NCI-H524 treated with DMSO at 0.1 percent for 48 hours (cell line): ENCODE measurements at places on chromosomes 13 and 19.

DNA sequence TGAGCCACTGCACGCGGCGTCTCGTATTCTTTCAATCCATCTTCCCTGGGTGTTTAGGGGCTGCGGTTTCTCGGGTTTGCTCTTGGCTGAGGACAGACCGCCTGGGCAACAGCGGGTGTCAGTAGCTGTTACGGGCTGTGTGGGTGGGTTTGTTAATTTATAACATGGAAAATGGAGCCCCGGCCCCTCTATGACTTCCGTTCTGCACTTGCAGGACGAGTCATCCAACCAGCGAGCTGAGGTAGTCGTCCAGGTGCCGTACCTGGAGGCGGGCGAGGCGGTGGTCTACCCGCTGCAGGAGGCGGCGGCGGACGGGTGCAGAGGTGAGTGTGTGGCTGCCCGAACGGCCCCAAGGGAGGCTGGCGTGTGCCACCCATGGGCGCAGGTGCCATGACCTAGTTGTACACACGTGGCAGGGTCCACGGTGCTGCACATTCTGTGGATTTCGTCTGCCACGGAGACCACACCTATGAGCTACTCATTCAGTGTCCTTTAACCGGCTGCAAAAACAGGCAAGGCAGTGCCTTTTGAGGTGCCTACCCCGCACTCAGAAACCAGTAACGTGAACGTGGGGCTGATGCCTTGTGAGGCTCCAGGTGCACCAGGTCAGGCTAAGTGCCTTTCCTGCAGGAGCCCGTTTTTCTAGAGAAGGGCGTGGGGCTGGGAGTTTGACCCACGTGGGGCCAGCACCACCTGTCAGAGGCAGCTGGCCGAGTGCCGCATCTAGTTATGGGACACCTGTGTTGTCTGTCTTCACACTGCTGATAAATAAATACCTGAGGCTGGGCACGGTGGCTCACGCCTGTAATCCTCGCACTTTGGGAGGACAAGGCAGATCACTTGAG is 10.9 kb downstream of the POLR2E start:
- DNase-seq: no peak

DNA sequence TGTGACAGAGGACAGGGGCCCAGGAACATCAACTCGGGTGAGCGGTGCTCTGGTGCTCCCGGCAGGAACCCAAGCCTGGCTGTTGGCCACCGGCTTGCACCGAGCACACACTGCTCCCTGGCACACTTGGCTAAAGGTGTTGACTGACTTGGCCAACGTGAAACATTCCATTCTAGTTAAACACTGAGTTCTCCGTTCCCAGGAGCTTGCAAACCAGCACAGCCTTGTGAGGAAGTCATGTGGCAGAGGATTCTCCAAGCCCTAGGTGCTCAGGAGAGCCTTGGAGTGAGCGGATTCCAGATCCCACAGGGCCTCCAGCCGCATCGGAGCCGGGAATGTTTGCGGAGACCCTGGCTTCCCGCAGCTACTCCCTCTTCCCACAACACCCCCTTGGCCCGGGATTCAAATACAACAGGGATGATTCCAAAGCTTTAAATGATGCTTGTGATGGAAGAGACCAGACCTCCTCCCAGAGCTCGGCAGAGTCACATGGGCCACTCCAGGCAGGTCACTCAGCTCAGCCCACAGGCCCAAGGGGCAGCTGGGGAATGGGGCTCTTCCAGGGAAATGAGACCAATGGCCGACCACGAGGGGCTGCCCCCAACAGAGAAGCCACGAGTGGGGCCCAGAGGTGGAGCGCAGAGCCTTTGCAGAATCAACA is 2.9 kb downstream of the C13orf46 start:
- DNase-seq: no peak

GRCh38 chr13:23656637-23657371 is 86.6 kb downstream of the TNFRSF19 start:
- DNase-seq: peak; percentile 98

GRCh38 chr19:50007947-50008346 is 17.2 kb downstream of the VRK3 start:
- no peak for DNase-seq

DNA sequence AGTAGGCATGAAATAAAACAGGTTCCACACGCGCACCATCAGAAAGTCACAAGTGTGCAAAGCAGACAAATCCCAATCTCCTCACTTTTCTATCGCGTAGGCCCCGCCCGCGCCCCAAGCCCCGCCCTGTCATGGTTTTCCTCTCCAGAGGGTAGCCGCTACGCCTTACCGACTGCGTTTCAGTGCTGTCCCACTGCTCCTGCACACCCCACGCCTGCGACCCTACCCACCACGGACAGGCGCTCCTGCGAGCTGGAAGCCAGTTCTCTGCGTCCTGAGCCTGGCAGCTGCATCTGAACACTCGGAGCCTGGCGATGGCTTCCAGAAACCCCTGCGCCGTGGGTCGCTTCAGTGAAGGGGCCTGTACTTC is 379 bp upstream of the ZNF470 start:
- DNase-seq: no peak

- DNase-seq: no peak
Observed at GRCh38 chr19:47032171-47032811, 12.7 kb downstream of the NPAS1 start.

DNA sequence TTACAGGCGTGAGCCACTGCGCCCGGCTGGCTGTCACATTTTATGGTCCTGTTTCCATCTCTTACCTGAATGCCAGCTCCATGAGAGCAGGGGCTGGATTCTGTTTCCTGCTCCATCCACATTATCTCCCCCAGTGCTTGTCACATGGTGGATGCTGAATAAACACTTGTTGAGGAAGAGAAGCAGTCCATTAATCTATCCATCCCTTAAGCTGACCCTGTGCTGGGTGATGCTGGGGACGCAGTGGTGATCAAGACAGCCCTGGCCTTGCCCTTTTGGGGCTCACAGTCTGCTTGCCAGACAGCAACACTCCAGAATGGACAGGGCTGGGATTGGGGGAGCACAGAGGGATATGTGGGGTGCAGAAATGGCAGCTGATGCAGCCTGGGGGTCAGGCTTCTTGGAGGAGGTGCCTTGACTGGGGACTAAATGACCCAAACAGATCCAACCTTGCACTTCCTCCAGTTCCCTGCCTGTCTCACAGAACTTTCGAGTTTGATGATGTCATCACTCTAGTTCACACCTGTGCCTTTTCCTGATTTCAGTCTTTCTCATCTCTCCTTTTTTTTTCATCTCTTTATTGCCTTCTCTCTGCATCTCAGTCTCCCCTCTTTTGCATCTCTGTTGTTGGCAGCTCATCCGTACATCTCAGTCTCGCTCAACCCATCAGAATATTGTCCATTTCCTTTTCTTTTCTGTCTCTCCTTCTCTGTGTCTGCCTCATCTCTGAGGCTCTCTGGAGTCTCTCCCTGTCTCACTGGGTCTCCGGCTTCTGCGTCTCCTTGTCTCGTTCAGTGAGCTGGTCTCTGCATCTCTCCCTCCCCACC is 4.6 kb downstream of the IRF2BP1 start:
- DNase-seq: no peak

- no peak for DNase-seq
Observed at GRCh38 chr19:29579308-29579910, 26.7 kb upstream of the POP4 start.

- no peak for DNase-seq
Observed at GRCh38 chr13:44313674-44314073, 60.0 kb upstream of the SERP2 start.

DNA sequence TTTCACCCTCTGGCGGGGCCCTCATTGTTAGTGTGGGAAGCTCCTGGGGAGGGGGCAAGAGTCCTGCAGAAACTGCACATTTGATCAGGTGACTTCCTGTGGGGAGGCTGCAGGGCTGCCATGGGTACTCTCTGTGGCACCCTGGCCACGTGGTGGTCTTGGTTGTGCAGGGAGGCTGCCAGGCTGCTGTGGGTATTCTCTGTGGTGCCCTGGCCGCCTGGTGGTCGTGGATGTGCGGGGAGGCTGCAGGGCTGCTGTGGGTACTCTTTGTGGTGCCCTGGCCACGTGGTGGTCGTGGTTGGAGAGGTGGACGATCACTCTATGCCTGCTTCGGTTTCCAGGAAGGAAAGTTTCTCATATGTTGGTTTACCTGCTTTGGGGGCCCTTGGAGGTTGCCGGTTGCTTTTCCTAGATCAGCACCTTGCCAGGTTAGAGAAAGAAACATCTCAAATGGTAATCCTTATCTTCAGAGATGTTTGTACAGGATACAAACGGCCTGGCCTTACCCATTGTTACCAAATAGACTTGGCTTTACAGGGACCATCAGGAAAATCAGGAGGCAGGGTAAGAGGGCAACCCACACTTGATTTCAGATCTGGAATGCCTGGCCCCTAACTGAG is 22.9 kb downstream of the TEX29 start:
- DNase-seq: no peak

DNA sequence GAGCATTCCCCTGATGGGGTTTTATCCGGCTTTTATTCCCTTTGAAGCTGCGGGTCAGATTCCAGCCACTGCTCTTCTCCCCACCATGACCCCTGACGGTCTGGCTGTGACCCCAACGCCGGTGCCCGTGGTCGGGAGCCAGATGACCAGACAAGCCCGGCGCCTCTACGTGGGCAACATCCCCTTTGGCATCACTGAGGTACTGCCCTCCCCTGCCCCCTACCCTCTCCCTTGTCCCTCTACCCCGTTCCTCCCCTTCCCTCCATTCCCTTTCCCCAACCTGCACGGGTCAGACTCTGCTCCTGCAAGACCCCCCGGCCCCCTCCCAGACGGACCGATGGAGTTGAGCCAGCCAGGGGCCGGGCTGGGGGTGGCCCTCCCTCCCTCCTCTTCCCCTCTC is 6.2 kb downstream of the U2AF2 start:
- DNase-seq: no peak
